ENCODE measurements at places on chromosomes 2 and 18.

- DNase-seq = no peak
Observed at GRCh38 chr18:73244401-73244800, 376.6 kb upstream of the NETO1 start.

DNA sequence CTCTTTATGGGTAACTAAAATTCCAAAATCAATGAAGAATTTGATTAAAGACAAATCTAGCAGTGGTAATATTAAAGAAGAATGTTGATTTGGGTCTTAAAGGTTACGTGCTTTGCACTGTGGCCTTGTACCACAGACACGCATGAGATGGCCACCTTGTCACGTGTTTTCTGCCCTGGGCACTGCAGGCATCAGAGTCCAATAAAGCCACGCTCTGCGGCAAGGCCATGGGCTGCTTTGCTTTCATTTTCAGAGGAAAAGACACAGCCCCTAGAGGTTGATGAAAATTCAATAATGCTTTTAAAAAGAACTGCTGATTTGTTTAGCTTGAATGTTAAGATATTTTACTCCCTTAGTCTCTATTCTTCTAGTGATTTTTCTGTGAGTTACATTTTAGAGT, 30.4 kb downstream of the AOX1 start:
- no peak for DNase-seq

DNA sequence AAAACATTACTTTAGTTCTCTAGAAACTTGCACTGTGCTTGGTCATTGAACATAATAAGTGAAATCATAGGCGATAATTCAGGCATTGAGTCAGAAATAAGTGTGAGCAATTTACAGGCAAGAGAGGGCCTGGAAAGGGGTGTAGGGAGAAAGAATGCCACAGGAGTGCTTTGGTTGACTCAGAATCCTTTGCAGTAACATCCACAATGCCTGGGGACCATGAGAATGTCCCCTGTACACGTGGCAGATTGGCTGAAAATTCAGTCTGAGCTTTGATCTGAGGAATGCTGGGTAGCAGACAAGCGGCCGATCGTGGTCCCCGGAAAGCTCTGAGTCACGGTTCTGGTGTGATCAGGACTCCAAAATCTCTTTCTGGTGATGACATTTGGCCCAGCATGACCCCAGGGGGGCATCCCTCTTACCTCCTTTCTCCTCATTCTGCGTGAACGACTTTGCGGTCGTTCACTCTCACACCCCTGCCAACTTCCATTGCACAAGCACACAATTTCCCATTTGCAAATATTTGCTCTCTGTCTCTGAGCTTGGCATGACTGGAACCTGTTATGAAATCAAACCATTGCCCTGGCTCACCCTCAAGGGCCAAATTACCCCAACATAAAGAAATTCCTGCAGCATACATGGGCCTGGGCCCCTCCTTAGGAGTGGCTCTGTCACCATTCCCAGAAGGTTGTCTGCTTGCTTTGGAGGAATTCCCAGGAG, 305.0 kb upstream of the EPAS1 start:
- DNase-seq = no peak

DNA sequence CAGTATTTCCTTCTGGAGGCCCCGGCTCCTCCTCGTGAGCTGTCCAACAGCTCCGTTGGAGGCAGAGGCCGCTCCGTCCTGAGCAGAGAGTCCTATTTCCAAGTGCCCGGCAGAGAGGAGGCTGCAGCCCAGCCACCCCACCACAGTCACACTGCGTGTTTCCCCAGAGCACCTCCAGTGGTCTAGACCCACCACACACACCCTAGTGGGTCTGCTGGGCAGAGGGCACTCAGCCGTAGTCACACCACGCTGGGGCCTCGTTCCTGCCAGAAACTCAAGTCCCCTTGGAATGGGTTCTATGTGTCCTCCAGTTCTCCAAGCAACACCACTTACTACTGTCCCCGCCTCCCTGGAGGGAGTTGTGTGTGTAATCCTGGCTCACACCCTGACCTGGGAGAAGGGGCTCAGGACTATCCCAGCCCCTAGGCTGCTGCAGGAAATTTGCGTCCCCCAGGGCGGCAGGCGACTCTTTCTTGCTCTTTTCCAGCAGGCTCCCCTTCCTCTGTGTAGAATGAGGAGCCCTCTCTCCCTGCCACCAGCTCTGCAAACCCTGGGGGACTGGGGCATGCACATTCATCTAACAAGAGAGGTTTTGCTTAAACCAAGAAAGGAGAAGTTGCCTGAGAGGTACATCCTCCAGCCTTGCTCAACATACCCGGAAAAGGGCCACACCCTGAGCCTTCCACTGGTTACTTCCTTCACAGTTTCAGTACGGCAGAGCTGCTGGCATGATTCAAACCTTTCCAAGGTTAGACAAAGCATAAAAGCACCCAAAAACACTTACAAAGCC, 114.1 kb downstream of the NDUFA10 start:
- DNase-seq = no peak

DNA sequence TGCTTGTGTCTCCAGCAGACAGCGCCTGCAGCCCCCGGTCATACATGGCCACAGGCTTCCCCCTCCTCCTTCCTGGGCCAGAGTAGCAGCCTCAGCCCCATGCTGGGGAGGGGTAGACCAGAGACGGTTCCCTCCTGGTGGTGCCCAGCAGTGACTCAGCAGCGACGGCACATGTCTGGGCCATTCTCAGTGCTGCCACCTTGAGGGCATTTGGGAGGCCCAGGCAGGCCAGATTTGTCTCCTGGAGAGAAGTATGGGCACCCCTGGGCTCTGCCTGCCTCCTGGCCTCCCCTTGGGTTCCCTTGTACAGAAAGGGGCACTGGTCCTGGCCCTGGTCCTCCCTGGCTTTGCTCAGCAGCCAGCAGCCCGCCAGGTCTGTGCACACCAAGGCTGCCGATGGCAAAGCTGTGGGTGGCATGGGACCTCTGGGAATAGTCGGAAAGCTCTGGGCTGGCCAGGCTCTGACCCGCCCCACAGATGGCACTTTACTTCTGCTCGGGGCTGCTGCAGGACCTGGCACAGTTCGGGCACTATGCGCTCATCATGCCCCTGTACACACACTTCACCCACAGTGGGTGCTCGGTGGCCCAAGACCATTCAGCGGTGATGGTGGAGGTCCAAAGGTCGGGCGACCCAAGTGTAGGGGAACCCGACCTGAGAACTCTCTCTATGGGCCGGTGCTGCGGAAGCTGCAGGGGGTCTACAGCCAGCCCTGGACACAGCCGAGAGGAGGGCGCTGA, 11.4 kb upstream of the ALPI start:
- DNase-seq = peak; percentile 67

DNA sequence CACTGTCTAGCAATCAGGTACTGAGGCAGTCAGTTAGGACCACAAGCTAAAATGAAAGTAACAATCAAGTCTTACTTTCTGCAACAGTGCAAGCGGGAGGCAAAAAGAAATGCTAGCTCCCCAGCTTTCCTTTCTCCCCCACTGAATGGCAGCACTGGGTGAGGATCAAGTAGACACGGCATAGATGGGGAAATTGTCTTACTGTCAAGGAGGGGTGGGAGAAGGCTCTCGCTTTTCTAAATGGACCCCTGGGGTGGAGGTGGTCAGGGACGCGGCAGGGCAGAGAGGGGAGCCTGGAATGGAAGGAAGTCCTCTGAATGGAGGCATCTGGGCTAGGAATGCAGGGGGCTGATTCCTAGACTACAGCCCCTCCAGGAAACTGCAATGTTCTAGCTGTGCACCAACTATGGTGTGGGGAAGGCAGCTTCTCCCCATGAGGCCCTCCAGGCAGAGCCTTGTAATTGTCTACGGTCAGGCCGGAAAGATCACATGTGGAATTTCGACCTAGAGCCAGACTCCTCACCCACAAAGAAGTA, 24.3 kb downstream of the METTL8 start:
- DNase-seq = no peak

- no peak for DNase-seq
Observed at GRCh38 chr2:18455236-18455862, 105.1 kb downstream of the RDH14 start.

GRCh38 chr18:13543811-13544732, 182.3 kb downstream of the FAM210A start:
- no peak for DNase-seq

DNA sequence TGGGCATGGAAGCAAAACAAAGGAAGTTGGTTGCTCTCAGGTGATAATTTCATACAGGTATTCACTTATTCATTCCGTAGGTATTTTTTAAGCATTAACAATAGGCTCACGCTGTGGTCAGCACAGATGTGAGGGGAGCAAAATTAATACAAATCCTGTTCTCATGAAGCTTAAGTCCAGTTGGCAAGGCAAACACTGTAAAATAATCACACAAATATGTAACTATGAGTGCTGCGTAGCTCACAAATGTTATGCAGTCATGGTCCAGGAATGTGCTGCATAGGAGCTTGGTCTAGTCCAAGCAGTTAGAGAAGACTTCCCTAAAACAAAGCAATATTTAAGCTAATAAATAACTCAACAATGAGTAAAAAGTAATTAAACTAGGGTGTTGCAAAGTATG, 23.9 kb downstream of the SP5 start:
- DNase-seq = no peak

- DNase-seq = no peak
Observed at GRCh38 chr2:100041946-100042345, 100.4 kb downstream of the AFF3 start.

DNA sequence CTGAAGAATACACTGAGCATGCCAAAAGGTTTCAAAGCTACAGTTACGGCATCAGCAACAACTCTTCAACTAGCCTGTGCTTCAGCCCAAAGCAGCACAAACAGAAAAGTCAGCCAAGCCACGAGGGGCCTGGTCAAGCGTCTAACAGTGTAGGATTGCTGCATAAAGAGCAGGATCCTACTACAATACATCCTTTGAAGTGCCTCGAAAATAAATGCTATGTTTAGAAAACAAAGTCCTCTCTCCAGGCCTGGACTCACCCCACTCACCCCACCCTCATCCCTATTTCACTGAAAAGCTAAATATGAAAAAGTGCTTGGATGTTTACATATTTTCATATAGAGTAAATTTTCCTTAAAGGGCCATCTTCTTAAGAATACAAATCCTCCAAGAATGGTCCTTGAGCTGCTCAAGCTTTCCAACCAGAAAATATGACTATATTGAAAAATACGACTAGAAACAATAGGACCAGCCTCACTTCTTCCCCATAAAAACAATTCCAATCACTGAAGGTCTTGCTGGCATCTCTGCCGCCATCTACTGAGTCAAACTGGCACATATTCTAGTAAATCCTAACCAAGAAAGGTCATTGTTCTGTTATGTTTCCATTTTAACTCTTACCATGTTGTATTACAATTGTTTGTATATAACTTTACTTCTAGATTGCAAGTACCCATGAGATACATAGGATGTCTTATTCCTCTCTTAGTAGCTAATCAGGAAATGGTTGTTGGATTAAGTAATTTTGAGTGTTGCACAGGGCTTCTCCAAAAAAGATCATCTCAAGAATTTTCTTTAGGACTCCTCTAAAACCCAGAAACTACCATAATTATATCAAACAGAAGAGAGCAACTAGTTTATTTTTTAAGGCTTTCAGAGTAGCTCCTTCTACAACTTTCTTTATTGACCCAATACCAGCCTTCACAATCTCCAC, 63.6 kb downstream of the CLHC1 start:
- DNase-seq = peak; percentile 67

- DNase-seq = no peak
Observed at GRCh38 chr2:238518172-238518820, 91.6 kb downstream of the ASB1 start.

- no peak for DNase-seq
Observed at GRCh38 chr2:76512201-76512820, 801.6 kb upstream of the GCFC2 start.

- DNase-seq = peak; percentile 11
Observed at GRCh38 chr2:222057347-222058073, 241.3 kb downstream of the PAX3 start.

- no peak for DNase-seq
Observed at GRCh38 chr2:135124924-135125886, 73.1 kb downstream of the RAB3GAP1 start.

GRCh38 chr2:160491911-160492371, 1.7 kb downstream of the RBMS1 start:
- DNase-seq = no peak

DNA sequence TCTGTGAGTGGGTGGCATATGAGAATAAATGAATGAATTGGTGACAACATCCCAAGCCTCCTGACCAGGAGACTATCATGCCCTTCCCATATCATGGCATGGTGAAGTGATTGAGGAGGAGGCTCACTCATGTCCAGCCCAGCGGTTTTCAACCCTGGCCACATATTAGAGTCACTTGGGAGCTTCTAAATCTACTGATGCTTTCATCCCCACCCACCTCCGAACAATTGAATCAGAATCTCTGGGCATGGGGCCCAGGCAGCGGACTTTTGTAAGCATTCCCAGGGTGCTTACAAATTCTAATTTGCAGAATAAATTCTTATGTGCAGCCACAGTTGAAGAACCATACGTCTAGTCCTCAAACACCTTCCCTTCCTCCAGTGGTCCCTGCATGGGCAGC, 81.7 kb upstream of the SEC11C start:
- no peak for DNase-seq

GRCh38 chr18:59072727-59073421, 66.8 kb upstream of the SEC11C start:
- no peak for DNase-seq

- DNase-seq = no peak
Observed at GRCh38 chr18:78563110-78563509, 416.5 kb upstream of the SALL3 start.

GRCh38 chr18:42459873-42460272, 504.8 kb downstream of the PIK3C3 start:
- no peak for DNase-seq

GRCh38 chr2:8697190-8697589, 15.3 kb downstream of the ID2 start:
- no peak for DNase-seq

- DNase-seq = no peak
Observed at GRCh38 chr2:205984381-205984780, 101.6 kb downstream of the INO80D start.

DNA sequence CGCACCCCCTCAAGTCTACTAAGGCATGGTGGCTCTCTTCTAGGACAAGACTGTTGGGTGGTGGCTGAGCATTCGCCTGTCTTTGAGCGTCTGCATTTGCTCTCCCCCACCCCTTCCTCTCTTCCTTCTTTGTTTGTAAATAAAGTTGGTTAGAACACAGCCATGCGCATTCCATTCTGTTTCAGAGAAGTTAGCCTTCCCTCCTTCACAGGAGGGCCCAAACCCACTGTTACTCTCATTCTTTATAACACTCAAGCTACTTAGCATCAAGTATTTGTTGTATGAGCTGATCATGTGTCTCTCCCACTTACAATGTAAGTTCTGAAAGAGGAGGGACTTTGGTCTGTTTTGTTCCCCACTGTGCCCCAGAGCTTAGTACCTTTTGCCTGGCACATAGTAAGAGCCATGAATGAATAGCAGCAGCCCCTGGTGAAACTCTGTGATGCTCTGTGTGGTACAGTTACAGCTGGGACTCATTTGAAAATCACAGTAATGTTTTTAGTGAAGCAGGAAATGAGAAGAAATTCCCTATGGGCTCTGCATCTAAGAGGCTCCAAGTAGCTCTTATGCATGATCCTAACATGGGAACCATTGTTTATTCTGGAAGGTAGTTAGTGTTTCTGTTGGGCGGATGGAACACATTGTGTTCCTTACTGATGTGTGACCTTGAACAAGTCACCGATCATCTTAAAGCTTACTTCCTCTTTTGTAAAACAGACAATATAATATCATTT, 7.7 kb downstream of the MGAT5 start:
- DNase-seq = no peak
